ENCODE measurements at places on chromosomes 12 and 14. TPM values are rescaled to one million over a fixed set of nuclear protein-coding genes. Genes with fewer than 3 reads are reported as not detected.

DNA sequence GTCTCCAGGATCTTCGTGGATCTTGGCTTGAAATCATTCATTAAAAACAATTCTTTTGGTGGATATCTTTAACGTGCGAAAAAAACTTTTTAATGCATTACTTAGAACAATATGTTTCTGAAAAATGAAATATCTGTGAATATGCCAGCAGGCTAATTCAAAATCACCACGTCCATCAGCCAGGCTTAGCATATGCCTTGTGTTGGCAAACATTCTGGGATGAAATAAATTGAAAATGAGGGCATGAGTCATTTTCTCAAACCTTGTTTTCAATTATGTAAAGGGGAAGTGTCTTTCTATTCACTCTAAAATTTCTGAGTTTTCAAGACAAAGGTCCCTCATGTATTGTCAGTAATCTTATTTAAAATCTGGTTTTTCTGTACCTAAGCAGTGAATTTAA is 393.9 kb downstream of the PAWR start:
- DNase-seq, result no peak

- DNase-seq, result peak; percentile 31
Measured at GRCh38 chr12:16385782-16386646, 38.6 kb downstream of the MGST1 start.

BHLHE41 gene
- polyA plus RNA-seq, result 1.4 TPM

DNA sequence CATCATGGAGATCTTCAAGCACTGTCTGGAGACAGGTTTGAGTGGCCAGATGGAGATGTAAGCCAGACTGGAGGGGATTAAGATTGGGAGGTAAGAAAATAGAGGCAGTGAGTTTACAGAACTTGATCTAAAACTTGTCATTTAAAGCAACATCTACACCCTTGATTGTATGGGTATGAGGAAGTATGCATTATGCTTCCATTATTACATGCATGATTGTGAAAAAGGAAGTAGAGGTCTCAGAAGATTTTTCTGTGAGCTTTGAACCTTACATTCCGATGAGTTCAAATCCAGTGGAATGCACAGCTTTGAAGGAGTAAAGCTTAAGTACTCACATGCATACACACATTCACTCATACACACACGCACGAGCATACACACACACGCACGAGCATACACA is 550.8 kb downstream of the MED13L start:
- no peak for DNase-seq

DNAL1 gene
- 28.4 TPM for polyA plus RNA-seq

CAND1 gene
- 227 TPM for polyA plus RNA-seq

Data from right renal pelvis (tissue), 4 donors.